Liver (tissue), 10 donors: ENCODE measurements at places on chromosomes 16 and 17. TPM values are rescaled to one million over a fixed set of nuclear protein-coding genes. Genes with fewer than 3 reads are reported as not detected.

GRCh38 chr17:72477491-72477890 is 356.7 kb downstream of the SOX9 start:
- no peak for DNase-seq

DNA sequence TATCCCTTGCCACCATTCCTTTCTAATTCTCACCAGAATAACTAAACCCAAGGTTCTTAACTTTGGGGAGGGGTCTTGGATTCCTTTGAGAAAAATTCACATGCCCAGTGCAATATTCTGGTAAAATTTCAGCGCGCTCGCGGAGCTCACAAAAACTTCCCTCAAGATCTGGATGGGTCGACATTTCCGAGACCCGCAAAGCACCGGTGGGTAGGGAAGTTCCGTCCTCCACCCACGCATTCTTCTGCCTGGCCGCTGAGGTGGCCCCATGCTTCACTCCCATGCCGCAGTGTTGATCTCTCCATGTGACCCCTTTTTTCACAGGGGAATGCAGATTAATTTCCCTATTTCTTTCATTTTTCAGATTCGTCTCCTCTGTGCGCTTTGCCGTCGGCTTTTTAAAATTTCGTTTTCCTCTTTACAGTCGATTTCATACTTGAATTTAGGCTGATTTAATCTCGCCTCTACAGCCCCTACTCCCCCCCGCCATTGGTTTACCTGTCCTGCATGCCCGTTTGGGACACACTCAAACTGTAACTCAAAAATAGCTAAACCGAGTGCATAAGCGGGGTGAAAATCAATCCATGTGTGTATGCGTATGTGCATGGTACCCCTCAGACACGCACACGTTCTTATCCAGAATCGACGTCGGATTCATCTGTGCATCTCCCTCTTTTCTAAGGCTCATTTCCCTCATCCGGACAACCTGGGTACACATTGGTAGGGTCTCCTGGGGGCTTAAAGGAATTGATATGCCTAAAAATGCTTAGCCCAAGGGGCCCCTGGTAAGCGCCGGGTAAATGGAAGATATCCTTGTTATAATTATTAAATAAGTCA is 1.4 kb upstream of the SP6 start:
- no peak for DNase-seq

- DNase-seq = no peak
Measured at GRCh38 chr17:70709596-70709995, 540.3 kb downstream of the KCNJ2 start.

DNA sequence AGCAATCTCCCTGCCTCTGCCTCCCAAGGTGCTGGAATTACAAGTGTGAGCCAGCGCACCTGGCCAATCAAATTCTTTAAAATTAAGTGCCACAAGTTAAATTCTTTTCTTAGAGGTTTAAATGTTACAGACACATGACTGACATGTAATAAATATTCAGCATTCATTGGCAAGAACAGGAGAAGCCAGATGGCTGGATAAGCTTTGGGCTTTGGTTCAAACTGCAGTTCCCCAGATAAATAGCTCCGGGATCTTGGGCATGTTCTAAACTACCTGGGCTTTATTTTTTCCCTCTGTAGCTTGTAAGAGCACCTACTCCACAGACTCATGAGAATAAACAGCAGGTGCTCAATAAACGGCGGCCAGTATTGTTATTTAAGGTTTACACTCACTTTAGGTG is 34.1 kb downstream of the ABAT start:
- no peak for DNase-seq

The C16orf87 gene
- 4.1 TPM for polyA plus RNA-seq

The SMIM22 gene
- polyA plus RNA-seq = 0.72 TPM

The LITAFD gene
- not detected for polyA plus RNA-seq
